NCI-H510A (cell line): ENCODE measurements at places on chromosomes 5 and 9.
A peak's percentile ranks its signal among the peaks of the same experiment; 100 is the strongest.

DNA sequence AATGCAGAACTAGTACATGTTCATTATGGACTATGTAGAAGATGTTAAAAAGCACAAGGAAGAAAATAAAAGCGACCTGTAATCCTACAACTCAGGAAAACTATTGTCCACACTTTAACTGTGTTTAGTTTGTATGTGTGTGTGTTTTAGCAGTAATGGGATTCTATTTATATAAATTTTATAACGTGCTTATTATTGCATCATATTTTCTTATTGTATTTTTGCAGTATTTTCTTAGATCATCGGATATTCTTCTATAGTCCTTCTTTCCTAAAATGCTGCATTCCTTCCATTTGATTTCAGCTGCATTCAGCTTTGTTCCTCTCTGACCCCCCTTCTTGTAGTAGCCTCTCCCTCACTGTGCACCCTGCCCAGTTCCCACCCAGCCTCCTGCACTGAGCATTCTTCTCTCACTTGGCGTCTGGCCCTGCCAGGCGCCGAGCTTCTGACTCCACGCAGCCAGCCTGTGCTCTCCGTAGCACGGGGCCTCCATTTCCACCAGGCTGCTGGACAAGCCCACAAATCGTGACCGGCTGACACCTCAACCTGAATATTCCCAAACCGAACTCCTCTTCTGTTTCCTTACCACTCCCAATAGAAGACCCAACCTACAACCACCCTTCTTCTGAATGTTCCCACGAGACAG lies 39.9 kb downstream of the MVB12B start:
- DNase-seq, result no peak

DNA sequence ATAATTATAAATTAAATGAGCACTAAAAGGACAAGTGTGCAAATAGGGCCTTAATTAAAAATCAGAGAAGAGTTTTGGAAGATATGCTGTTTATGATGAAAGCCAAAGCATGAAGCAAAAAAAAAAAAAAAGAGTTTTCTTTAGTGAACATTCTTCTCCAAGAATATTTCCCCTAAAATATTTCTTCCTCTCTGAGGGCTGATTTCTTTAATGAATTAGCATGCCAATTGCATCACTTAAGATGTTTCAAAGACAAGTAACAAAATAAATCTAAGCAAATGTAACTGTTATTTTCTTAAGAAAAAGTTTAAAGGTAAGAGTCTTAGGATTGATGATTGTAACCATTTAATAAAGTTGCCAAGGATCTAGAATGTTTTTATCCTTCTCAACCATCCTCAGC lies 81.6 kb upstream of the MPDZ start:
- DNase-seq, result no peak

- DNase-seq, result peak; percentile 63
Measured at GRCh38 chr9:109264877-109265587, 55.8 kb downstream of the EPB41L4B start.

- DNase-seq, result no peak
Measured at GRCh38 chr5:97418462-97418861, 235.4 kb upstream of the RIOK2 start.

- no peak for DNase-seq
Measured at GRCh38 chr9:131276094-131276888, at the start of gene FAM78A. FAM78A (minus strand) TSS chr9:131276510; CDS start chr9:131276179, 331 bp downstream.

DNA sequence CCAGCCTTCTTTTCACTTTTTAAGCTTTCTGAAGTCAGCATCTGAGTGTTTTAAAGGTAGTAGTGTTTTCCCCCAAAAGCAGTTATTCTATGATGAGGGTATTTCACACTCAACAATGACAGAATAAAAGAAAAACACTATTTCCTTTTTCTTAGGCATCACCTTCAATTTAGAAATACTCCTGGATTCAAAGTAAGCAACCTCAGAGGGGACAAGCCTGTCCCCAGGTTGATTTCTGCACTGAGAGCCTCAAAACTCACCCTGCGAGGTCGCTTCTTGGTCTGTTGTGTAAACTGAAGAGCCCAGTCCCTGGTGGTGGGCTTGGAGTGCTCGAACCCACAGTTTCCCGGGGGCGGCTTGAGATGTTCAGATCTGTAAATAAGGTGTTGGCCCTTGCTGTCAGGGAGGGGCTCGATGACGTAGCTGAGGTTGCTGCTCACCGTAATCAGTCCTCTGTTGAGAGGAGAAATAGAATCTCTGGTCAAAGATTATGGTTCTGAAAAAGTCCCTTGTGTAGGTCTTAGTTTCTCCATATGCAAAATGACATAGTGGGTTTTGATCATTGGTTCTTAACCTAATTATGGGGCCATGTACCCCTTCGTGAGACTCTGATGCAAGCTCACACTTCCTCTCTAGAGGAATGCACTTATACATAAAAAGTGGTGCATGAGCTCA lies 55.9 kb downstream of the ADAM19 start:
- no peak for DNase-seq

DNA sequence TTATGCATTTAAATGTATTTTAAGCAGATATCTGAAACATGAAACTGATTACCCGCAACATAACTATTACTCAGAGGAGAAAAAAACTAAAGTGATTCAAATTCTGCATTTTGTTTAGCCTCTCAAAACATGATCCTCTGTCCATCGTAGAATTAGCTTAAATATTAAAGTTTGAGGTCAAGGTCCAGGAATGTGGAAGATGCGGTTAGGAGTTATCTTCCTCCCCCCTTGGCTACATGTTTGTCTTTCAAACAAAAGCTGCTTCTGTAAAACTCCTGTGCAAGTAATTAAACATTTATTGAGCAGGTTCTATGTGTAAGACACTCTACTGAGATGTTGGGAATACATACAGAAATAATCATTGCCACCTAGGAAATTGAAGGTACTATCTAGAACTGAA lies 175.0 kb upstream of the ISL1 start:
- DNase-seq, result no peak

DNA sequence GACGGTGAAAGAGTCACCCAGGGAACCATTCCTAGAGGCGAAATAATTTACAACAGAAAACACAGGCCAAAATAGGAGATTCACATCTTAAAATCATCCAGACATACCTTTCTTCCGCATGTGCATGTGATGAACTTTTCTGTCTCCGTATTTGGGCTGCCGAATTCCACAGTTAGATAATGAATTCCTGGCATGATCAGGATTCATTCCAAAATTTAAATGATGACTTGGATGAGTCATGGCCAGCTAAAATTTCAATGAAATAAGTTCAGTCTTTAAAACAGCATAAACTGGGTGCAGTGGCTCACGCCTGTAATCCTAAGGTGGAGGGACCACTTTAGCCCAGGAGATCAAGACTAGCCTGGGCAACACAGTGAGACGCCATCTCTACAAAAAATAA lies 82.7 kb downstream of the DROSHA start:
- DNase-seq, result no peak

GRCh38 chr5:179613460-179614071 lies 9.9 kb downstream of the HNRNPH1 start:
- DNase-seq, result no peak

GRCh38 chr5:177510567-177511053 lies 984 bp upstream of the DOK3 start:
- DNase-seq, result no peak

GRCh38 chr9:70010015-70010414 lies 33.6 kb upstream of the MAMDC2 start:
- DNase-seq, result no peak

- DNase-seq, result no peak
Measured at GRCh38 chr9:14302405-14302804, 11.5 kb downstream of the NFIB start.

DNA sequence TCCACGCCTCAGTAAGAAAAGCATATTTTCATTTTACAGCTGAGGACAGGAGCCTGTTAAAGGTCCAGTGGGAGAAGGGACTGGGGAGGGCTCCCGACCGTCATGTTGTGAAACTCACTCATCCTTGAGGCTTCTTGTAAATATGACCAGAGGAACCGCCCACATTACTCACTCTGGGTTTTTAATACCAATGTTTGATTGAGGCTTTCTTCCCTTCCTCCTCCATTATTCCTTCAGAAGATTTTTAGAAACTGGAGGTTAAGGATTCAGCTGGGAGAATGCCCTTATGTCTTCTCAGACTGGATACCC lies 61.4 kb upstream of the GLRX start:
- no peak for DNase-seq

DNA sequence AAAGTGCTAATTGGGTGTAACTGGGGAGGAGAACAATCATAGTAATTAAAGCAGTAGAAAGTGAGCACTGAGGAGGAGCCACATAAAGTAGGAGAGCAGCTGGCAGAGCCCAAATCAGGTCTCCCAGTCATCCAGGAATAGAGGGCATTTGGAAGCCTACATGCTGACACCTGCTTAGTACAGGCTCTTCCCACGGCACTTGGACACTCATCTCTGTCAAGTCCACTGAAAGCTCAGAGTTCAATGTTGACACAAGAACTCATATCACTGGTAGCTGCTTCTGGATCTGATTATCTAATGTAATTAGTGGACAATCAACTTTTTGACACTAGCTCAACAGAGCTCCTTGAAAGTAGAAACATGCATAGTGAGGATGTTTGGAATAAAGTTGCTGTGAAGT lies 45.9 kb upstream of the PCSK1 start:
- peak; percentile 30 for DNase-seq

DNA sequence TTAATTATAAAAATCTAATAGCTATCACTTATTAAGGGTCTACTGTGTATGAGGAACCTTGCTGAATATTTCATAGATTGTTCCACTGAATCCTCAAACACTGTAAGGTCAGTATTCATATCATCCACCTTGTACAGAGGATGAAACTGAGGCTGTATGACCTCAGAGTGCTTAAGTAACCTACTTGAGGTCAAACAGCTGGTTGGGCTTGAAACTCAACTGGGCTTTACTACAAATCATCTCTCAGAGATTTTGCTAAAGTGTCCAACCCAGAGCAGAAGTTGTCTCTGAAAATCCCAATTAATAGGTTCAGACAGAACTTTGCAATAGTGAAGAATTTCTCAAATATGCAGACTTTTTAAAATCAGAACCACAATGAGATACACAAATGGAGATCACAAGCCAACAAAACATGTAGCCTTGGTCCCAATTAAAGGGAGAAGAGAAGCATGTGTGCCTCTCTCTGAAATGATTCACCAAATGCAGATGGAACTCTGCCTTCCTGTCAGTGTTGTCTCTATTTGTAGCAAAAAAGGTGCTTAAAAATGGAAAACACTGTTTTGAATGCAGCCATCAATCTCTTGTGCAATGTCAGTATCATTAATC lies 131.4 kb downstream of the FAM114A2 start:
- DNase-seq, result no peak

GRCh38 chr9:70962761-70963440 lies 158.5 kb downstream of the TRPM3 start:
- DNase-seq, result no peak

DNA sequence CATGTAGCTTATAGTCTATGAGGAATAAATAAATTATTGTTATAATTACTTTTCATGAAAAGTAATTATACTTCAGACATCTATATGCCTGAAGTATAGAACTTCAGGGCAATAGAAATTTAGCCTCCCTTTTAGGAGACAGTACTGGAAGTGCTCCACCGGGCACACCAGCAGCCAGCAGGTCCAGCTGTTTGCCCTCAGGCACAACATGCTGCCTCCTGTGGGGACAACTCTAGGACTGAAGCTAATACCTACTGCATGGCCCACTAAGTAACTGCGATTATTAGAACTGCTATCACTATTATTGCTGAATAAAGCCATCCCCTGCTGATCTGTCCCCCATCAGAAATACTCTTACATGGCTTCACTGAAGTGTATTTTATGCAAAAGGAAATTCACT lies 329.6 kb downstream of the MED10 start:
- DNase-seq, result no peak

GRCh38 chr5:172351240-172351778 lies 67.7 kb upstream of the UBTD2 start:
- no peak for DNase-seq

DNA sequence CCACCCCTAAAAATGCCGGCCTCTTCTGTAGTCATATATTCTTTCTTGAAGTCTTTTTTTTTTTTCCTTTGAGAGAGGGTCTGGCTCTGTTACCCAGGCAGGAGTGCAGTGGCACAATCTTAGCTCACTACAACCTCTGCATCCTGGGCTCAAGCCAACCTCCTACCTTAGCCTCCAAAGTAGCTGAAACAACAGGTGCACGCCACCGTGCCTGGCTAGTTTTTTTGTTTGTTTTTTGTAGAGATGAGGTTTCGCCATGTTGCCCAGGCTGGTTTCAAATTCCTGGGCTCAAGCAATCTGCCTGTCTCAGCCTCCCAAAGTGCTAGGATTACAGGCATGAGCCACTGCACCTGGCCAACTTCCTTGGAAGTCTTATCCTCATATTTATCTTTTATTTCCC lies 19.1 kb downstream of the SREK1IP1 start:
- DNase-seq, result no peak

- no peak for DNase-seq
Measured at GRCh38 chr9:4741365-4742089, 525 bp upstream of the AK3 start.

- no peak for DNase-seq
Measured at GRCh38 chr5:154885439-154885838, 27.0 kb downstream of the CNOT8 start.

DNA sequence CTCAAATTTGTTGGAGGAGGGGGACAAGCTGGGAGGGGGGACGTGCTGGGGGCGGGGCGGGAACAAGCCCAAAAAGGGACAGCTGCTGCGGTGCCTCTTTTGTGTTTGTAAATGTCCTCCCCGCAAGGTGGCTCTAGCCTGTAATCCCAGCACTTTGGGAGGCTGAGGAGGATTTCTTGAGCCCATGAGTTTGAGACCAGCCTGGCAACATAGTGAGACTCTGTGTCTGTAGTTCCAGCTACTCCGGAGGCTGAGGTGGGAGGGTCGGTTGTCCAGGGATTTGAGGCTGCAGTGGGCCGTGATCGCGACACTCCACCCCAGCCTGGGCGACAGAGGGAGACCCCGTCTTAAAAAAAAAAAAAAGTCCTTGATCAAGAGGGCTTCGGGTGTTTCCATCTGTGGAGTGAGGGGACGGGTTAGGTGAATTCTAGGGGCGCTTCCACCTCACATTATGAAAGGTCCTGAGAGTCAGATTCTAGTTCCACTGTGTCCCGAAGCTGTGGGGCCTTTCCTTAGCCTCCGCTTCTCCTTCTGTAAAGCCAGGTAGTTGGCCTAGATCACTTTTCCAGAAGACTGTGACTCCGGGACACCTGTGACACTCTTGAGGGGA lies 779 bp upstream of the CTNNA1 start:
- DNase-seq, result no peak

GRCh38 chr5:170135796-170136490 lies 30.2 kb downstream of the FOXI1 start:
- no peak for DNase-seq

DNA sequence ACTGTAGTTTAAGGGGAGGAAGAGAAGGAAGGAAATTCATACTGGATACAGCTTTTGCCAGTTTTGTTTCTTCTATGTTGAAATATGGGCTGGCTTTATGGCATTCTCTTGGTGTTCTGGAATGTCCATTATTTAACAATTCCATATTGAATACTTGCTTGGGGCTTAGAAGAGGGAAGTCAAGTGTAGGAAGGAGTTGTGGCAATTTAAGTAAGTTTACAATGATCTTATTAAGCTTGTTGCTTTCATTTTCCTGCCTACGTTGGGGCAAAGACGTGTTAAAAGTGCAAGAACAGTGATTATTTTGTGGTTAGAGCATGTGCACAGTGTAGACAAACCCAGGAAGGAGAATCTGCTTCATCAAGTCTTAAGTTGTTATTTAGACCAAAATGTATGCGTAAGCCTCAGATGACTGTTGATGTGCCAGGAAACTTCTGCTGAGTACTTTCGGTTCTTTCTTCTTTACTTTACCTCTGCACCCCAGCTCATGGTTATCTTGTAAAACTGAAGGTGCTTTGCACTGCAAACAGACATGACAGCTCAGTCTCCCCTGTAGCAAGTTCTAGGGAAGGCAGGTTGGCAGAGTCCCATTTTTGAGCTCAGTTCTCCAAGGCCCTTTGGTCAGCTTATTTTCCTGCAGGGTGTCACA lies 75.8 kb downstream of the F2RL2 start:
- no peak for DNase-seq

GRCh38 chr5:139458580-139459407 lies 3.7 kb downstream of the ECSCR start:
- no peak for DNase-seq
